ENCODE measurements at places on chromosomes 4 and X.

DNA sequence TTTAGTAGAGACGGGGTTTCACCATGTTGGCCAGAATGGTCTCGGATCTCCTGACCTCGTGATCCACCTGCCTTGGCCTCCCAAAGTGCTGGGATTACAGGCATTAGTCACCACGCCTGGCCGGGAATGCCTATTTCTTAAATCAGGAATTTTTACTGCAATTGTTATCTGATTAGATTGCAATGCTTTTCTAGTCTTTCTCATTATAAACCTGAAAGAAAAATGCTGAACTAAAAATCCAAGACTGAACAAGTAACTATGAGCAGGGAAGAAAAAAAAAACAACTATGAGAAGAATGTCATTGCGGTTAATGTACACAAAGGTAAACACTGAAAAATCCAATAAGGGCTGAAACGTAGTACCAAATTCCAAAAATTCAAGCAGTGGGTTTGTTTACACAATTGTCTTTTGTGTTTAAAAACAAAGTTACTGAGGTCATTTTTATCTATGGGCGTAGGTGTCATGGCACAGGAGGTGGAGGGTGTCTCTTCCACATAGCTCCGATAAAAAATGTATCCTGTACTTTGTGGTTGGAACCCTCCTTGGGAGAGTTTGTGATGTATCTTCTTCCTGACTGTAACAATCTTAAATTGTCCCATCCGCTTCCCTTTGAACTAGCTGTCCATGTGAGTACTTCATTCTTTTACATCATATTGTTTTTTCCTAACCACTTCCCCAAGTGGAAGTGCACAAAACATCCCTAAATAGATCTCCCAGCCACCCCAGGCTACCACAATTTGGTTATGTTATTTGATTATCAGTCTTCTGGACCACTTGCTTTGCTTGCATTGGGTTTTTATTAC is 11.1 kb upstream of the TMEM156 start:
- no peak for DNase-seq

- no peak for DNase-seq
These were observed 2162.1 kb upstream of the TENM3 start for GRCh38 chr4:180081072-180081471.

GRCh38 chrX:14916017-14916674 is 42.9 kb downstream of the MOSPD2 start:
- no peak for DNase-seq

DNA sequence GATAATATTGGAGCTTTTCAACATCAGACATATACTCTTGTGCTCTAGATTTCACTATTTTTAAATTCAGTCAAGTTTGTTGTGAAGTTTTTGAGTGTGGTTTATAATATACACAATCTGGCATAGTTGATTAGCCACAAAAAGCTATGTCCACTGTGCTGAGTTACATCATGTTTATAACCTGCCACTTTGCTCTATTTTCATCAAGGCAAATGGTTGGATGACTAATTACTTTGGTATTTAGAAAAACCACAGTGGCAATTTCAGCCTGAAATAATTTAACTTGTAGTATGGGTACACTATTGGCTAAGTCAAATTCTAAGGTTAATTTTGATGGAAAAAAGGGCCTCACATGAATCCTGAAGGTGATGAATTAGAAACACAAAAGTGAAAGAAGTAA is 262.6 kb downstream of the C4orf33 start:
- DNase-seq, result no peak

DNA sequence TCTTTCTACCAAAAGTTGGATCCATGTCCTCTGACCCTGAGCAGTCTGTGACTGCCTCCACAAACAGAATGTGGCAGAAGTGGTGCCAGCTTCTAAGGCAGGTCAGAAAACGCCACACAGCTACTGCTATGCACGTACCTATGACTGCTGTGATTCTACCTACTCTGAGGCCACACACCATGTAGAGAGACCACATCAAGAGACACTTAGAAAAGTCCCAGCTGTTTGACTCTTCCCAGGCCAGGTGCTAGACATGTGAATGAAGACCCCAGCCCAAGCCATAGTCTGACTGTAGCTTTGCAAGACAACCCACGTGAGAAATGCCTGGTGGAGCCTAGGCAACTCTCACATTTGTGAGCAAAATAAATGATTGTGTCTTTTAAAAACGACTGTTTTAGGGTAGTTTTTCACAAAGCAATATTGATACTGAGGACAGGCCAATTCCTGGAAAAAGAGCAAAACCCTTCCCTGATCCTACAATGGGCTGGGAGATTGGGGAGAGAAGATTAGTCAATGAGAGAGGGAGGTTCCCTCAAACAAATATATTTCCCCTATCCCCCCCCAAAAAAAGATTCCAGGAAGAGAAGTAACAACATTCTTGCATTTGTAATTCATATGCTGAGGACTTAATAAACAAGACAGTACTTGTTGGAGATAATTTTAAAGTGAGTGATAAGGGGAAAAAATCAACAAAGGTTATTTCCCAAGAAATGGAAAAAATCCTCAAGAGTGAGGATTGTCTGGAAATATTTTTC is 33.3 kb downstream of the FRYL start:
- no peak for DNase-seq

DNA sequence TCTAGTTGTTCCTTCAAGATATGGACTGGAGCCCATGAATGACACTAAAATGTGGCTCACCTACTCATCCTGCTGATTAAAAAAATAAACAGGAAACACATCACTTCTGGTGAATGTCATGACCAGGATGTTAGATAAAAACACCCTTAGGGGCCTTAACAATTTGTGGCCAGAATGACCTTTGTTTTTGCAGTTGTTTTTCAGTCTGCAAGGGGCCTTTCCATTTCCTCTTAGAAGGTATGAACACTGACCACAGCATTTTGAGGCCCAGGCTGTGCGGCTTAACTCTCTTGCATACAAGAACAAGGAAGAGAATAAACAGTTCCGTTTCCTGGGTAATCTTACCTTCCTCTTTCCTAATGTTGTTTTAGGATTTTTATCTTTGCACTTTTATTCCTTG is 113.2 kb downstream of the IL1RAPL2 start:
- no peak for DNase-seq

DNA sequence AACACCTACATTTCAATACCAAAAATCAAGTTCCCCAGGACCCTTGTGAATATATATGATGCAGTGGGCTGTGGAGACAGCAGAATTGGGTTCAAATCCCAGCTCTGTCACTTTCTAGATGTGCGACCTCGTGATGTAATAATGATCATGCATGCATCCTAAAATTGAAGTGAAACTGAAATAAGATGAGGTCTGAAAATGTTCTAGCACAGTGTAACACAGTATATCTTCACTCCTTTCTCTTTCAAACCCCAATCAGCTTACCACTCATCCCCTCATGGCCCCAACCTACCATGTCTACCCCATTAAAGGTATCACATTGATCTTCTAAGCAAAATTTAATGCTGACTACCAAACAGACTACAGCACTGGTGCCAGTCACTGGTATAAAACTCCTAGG is 69.9 kb upstream of the BRS3 start:
- no peak for DNase-seq

DNA sequence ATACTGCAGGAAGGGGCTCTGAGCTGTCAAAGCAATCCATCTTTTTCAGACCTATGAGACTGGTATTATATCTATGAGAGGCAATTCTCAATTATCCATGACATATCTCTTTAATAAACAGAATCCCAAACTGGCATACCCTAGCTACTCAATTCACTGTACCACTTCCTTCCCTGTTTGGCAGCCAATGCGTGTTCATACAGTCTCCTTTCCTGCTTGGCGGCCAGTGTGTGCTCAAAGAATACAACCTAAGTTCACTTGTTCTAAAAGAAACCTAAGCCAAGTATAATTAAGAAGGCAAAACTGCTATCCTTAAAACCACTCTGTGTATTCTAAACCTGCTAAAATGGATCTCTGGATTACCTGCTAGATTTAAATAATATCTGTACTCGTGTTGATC is 38.3 kb downstream of the ARHGEF9 start:
- no peak for DNase-seq
